ENCODE measurements at places on chromosomes 16 and 17.

- no peak for DNase-seq
Observed at GRCh38 chr17:17305281-17305801, 2.2 kb downstream of the NT5M start.

GRCh38 chr17:4344926-4345325, 21.5 kb downstream of the UBE2G1 start:
- DNase-seq: no peak

GRCh38 chr17:40309031-40309948, at the start of gene RARA:
Gene RARA, plus strand, starts transcription at chr17:40309180. Its CDS starts 22,039 bp downstream, at chr17:40331219.
- DNase-seq: no peak

DNA sequence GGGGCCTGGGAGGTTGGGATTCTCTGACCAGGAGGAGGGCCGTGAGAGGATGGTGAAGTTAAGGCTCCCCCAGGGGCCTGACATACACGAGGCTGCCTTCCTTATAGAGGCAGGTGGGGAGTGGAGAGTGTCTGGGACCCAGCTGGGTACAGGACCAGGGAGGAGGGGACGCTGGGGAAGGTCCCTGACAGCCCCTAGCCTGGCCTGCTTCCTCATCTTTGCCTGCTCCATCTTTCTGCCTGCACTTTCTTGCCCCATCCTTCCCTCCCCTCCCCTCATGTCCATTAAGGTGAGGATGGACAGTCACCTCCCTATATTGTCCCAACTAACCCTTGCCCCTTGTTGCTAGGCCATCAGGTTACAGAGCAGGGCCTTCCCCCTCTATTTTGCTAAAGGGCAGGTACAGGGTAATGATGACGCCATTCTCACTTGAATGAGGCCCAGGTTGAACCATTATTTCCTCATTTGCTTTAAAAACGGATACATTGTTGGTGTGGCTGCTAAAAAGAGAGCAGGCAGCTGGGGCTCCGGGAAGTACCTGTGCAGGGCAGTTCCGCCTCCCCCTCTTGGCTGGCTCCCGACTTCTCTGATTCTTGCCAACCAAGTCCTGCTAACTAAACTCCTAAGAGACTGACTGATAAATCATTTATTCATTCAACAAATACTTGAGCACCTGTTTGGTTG, 1.3 kb downstream of the C17orf99 start:
- no peak for DNase-seq

GRCh38 chr16:68529931-68530701, 9.0 kb upstream of the ZFP90 start:
- DNase-seq: peak; percentile 82

- no peak for DNase-seq
Observed at GRCh38 chr17:80323982-80324381, 63.3 kb downstream of the RNF213 start.

GRCh38 chr16:77833921-77834634, 45.7 kb downstream of the VAT1L start:
- DNase-seq: no peak

DNA sequence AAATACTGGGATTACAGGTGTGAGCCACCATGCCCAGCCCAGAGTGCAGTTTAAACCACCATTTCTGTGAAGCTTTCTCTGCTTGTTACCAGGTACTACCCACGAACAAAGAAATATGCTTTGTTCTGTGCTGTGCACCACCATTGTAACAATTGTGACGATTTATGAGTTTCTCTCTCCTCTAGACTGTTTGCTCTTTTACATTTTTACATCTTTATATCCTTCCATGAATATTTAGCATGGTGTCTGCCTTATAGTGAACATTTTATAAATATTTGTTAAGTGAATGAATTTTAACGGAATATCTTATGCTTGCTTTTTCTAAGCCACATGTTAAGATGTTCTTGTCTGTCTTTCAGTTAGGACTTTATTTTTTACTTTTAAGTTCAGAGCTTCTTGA, 60.3 kb downstream of the OMG start:
- no peak for DNase-seq

GRCh38 chr17:13176436-13176835, 158.6 kb upstream of the ELAC2 start:
- no peak for DNase-seq

DNA sequence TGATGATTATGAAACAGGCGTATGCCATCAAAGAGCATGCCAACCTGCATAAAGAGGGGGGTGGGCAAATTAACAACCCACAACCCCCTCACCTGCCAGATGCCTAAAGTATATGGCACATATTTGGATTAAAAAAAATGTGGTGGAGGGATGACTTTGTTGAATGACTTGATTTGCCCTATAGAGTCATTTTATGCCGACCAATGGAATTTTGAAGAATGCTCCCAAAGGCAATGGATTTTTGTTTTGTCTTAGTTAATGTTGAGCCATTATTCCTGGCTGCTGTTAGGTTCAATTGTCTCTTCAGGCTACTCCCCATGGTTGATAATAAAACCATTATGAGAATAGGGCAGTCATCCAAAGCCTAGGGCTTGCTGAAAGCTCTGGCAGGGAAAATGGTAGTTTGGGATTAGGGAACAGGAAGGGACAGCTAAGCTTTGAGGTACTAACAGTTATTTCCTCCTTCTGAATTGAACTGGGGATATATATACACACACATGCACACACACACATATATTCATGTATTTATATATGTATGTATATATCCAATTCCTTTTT, 5.8 kb upstream of the CHCT1 start:
- no peak for DNase-seq

DNA sequence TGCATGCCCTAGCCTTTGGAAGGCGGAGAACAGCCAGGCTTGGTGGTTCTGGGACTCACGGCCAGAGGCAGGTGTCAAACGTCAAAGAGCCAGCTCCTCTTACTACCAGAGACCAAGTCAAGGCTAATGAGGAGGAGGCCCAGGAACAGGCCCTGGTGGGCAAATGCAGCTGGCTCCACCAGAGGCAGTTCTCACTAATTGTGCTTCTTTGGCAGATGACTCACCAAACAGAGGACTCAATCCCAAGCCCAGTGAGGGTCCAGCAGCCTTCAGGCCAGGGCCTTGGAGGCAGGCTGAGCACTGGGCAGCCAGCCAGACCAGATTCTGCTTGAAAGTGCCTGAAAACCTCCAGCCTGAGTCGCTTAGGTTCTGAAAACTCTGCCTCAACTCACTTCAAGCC, 336.5 kb upstream of the CDH5 start:
- DNase-seq: no peak

- no peak for DNase-seq
Observed at GRCh38 chr17:37701496-37701898, 43.4 kb downstream of the HNF1B start.

DNA sequence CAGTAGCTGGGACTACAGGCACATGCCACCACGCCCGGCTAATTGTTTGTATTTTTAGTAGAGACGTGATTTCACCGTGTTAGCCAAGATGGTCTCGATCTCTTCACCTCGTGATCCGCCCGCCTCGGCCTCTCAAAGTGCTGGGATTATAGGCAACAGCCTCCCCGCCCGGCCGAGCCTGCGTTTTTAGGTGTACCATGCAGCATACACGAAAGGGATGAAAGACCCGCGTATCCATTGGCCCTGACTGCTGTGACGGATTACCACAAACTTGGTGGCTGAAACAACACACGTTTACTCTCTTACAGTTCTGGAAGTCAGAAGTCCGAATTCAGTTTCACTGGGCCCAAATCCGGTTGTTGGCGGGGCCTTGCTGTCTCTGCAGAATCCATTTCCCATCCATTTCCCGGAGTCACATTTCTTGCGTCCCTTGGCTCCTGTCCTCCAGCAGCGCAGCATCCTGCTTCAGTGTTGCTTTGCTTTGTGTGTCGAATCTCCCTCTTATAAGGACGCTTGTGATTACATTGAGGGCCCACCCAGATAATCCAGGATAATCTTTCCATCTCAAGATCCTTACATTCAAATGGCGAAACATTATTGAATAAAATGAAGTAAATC, 8.3 kb upstream of the GUCY2D start:
- no peak for DNase-seq

GRCh38 chr17:81388091-81388611, 7.1 kb upstream of the BAHCC1 start:
- DNase-seq: no peak

- no peak for DNase-seq
Observed at GRCh38 chr16:5865236-5865635, 767.6 kb upstream of the EEF2KMT start.

DNA sequence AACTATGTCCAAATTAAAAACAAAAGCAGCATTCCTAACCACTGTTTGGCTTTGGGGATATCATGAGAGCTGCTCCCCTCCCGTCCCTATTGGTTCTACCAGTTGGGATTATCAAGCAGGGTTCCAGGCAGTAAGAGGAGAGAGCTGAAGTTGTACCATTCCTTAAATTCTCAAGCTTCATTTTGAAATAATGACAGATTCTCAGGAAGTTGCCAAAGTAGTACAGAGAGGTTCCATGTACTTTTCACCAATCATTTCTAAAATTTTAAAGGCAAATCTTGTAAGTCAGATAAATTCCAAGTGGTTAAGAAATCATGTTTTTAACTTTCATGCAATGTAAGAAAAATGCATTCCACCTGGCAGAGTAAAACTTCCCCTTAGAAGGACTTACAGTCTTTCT, 36.9 kb downstream of the TEX2 start:
- no peak for DNase-seq

GRCh38 chr17:50259477-50260324, 14.6 kb upstream of the TMEM92 start:
- no peak for DNase-seq

DNA sequence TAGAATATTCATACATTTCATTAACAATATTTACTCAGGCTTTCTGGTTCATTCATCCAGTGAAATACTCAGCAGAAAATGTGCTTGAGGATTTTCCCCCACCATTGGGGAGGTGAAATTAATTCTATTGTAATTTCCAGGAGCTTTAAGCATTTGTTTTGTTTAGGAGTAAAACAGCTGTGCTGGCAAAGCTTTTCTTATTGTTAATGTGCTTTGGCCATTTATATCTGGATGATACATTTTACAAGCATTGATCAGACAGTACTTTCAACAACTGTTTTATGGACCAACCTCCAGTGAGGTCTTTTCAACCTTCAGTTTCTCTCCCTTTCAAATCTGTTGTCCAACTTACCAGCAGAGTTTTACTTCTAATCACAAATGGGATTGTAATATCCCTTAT, 672.4 kb downstream of the CDH11 start:
- DNase-seq: no peak

GRCh38 chr16:86891631-86892030, 313.3 kb downstream of the FOXL1 start:
- DNase-seq: no peak

DNA sequence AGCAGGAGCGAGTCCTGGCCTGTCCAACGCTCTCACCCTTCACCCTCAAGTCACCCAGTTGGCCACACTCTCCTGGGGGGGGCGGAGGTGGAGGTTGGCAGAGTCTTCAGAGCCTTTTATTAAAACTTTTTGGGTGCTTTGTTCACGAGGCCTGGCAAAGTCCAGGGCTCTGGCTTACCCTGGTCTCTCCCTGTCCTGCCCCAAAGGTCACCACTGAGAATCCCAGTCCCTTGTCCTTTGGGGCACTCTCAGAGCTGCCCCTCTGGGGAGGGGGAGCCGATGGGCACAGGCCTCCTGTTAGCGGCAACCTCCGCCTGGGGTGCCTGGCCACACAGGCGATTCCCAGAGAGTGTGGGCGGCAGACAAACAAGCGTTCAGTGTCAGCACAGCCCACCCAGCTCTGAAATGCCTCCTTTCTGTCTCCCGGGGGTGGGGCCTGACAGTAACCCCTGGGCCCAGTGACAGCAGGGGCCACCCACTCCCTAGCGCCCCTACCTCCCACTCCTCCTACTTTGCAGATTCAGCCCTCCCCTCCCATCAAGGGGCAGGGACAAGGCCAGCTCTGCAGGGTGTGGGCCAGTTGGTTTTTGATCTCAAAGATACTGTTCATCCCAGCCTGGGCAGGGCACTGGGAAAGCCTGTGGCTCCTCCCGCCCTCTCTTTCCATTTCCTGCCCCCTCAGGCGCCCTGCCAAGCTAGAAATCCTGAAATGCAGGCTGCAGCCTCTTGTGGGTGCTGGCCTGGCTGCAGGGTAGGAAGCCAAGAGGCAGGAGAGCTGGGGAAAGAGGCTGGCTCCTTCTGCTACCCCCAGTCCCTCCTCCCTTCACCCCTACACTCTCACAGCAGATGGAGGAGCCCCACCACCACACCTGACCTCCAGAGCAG, 36.6 kb upstream of the EMP2 start:
- no peak for DNase-seq

- DNase-seq: no peak
Observed at GRCh38 chr16:19118938-19119431, 5.2 kb downstream of the ITPRIPL2 start.

- DNase-seq: peak; percentile 90
Observed at GRCh38 chr17:7023576-7024401, 939 bp downstream of the BCL6B start.

GRCh38 chr17:67198131-67198530, 46.9 kb downstream of the HELZ start:
- DNase-seq: no peak

DNA sequence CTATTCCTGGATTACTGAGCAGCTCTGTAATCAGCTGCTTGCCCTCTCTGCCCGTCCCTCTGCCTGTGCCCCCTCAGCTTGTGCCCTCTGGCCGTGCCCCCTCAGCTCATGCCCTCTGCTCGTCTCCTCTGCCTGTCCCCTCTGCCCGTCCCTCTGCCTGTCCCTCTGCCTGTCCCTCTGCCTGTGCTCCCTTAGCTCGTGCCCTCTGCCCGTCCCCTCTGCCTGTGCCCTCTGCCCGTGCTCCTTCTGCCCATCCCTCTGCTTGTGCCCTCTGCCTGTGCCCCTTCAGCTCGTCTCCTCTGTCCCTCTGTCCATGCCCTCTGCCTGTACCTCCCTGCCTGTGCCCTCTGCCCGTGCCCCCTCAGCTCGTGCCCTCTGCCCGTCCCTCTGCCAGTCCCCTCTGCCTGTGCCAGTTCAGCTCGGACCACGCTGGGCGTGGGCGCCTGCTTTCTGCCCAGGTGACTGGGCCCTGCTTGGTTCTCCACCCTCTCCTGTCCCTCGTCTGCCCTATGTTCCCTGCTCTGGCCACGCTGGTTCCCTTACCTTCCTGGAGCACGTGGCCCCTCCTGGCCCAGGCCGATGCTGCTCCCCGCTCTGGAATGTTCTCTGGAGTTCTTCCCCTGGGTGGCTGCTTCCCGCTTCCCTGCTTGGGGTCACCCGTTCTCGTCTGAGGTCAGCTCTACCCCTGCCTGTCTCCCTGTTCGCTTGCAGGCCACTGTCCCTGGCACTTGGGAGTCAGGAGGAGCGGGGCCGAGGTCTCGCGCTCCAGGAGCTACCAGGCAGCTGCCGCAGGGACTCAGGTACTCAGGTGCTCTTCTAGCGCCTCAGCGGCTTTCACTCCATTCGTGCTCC, 63.9 kb downstream of the BANP start:
- DNase-seq: no peak

GRCh38 chr17:17093764-17094163, 51.5 kb downstream of the MPRIP start:
- DNase-seq: no peak

GRCh38 chr17:19398301-19399181, 11.6 kb upstream of the MFAP4 start:
- DNase-seq: no peak

GRCh38 chr17:9090641-9091096, 69.4 kb downstream of the NTN1 start:
- no peak for DNase-seq

Data from activated CD8-positive, alpha-beta memory T cell treated with anti-CD3 and anti-CD28 coated beads for 1 hour (primary cell).